ENCODE measurements at places on chromosomes 6 and 20.

DNA sequence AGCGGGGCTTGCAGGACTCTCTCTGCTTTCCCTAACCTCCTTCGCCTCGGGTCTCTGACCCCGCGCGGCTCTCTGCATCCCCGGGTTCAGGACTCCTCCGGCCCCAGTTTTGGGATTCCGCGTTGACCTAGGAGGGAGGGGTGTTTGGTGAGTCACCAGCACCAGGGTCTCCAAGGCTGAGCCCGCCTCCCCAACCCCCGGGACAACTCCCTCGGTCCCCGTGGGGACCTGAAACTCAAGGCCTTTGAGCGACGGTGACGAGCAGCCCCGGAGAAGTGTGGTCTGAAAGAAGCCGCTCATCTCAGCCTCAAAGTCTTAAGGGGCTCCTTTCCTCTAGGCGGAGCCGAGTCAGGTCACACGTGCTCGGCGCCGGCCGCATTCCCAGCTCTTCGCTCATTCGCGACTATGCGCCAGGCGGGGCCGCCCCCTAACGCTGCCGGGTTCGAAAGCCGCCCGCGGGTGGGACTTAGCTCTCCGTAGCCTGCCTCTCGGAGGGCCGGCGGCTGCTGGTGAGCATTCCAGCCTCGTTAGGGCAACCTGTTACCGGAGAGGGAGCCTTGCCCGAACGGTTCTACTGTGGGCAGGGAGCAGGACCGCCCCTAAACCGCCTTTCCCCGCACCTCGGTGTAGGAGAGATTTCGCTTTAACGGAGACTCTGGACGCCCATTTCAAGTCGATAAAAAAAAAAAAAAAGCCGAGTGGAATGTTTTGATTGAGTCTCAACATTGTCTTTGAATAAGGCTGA is 3.0 kb upstream of the PRDM13 start:
- DNase-seq, result peak; percentile 35

GRCh38 chr6:15297895-15298590 is 52.2 kb downstream of the JARID2 start:
- no peak for DNase-seq

GRCh38 chr6:30060606-30061091 is 416 bp upstream of the POLR1H start:
- peak; percentile 59 for DNase-seq

GRCh38 chr6:74899416-74899815 is 306.4 kb downstream of the COL12A1 start:
- no peak for DNase-seq

DNA sequence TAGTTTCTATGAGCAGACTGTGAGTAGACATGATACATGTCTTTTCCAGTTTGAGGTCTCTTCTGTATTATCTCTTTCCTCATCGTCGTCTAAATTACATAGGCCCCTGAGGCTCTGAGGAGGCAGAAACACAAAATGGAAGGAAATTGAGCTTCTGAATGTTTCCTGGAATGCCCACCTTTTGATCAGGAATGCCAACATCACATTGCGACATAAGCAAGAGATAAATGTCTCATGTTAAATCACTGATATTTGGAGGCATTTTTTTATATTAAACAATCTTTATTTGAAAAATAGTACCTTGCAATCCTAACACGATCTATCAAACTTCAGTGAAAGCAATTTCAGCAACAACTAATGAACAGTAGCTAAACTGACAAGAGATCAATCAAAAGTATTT is 134.5 kb upstream of the PLCB4 start:
- DNase-seq, result no peak

- DNase-seq, result no peak
Measured at GRCh38 chr6:76776876-76777275, 686.4 kb downstream of the HTR1B start.

DNA sequence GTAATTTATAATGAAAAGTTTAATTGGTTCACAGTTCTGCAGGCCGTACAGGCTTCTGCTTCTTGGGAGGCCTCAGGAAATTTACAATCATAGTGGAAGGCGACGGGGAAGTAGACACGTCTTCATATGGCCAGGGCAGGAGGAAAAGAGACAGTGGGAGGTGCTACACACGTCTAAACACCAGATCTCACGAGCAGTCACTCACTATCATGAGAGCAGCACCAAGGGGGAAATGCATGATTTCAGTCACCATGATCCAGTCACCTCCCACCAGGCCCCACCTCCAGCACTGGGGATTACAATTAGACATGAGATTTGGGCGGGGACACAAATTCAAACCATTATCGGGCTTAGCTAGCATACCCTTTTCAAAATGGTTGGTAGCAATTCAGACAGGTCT is 41.2 kb downstream of the EIF2S2 start:
- no peak for DNase-seq

DNA sequence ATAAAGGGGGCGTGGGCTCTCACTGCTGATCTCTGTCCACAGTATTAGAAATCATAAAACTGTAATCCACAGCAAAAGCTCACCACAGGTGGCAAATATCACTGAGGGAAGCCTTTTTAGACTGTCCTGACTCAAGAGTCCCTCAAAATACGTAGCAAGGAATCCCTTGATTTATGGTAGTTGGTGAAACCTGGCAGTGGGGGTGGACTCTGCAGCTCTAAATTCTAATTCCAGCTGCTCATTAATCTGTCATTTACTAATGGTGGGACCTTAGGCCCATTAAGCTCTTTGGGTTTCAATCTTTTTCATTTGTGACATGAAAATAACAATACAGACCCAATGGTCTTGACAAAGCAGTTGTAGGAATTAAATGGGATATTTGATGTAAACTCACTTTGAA is 32.3 kb downstream of the GMDS start:
- no peak for DNase-seq

GRCh38 chr6:134662077-134662700 is 287.7 kb downstream of the ALDH8A1 start:
- DNase-seq, result no peak

DNA sequence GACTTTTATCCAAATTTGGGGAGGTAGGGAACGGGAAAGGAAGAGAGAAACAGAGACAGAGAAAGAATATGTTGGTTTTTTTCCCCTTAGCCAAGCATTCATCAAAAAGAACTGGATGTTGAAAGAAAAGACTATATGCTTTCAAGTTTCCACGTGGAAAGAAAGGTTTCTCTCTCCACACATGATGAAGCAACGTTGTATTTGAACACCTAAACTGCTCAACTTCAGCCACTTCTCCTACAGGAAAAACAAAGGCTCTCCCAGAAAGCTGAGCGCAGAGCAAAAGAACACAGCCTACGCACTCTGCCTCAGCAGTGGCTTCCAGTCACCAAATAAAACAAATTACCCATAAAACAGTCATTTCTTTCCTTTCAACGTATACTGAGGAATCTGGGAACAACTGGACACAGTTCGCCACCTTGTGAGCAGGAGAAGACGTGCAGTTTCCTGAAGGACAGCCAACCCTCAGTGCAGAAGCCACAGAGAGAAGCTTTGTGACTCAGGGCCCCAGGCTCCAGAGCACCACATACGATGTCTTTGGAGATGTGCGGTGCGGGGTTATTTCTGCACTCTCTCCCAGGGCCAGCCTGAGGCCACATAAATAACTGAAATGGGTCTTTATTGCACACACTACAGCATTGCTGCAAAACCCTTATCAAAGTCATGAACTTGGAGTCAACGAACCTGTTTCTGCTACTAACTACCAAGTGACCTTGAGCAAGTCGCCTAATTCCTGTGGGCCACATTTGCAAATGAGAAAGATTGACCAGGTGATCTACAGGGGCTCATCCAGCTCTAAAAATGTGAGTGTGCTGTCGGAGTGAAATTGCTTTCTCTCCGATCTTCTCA is 10.1 kb downstream of the IL17F start:
- DNase-seq, result no peak

DNA sequence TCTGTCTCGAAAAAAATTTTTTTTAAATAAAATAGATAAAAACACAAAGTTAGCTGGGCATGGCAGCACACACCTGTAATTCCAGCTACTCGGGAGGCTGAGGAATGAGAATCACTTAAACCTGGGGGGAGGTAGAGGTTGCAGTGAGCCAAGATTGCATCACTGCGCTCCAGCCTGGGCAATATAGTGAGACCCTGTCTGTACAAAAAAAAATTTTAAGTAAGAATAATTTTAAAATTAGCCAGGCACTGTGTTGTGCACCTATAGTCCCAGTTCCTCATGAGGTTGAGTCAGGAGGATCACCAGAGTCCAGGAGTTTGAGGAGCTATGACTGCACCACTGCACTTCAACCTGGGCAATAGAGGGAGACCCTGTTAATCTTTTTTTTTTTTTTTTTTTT is 149.2 kb upstream of the SHLD1 start:
- DNase-seq, result no peak

DNA sequence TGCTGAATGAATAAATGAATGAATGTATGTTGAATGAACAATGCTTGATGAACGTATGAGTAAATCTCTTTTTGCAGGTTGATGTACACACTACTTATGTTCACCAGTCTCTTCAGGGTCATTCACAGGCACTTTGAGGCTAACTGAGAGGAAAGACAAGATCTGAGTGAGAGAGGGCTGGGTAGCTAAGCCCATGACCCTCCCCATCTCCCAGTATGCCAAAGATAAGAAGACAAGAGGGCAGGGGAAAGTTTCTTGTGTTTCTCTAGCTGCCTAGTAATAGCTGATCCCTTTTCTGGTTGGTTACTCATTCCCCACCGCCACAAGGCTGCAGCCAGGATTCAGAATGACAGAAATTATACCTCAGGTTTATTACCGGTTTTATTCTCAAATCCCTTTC is 90.7 kb downstream of the CEP57L1 start:
- no peak for DNase-seq

DNA sequence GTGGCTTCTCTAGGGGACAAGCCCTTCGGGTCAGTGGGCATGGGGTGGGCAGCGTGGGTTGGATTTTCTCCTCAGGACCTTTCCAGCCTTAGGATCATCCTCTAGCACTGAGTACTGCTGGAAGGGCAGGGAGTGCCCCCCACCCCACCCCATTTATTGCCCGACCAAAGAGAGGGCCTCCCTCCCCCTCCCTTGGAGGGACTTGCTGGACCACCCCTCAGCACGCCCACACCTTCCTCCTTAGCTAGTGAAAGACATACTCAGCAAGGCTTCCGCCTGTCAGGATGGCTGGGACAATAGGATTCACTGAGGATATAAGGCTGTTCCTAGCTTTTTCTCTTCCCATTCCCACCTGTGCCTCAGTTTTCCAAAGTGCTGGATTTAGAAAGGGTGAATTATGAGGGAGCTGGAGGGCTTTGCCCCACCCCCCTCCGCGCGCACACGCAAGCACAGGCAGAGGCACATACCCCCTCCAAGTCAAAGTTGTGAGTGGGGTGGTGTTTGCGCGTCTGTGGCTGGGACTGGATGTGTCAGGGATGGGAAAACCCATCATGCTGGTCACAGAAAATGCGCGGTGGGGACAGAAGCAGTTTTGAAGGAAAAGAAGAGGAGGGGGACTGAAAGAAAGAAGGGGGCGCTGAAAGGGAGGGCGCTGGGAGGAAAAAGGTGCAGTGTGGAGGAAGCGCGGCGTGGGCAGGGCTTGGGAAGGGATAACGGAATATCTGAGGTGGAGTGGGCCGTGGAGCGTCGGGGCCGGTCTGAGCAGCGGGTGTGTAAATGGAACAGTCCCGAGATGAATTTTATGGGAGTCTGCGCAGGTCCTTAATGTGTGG is 693 bp upstream of the SLC29A1 start:
- DNase-seq, result no peak

- no peak for DNase-seq
Measured at GRCh38 chr6:134175532-134176263, 123.3 kb upstream of the SLC2A12 start.

GRCh38 chr6:25689966-25690365 is 38.0 kb downstream of the SCGN start:
- no peak for DNase-seq

GRCh38 chr6:36098920-36099647 is 31.2 kb upstream of the MAPK13 start:
- no peak for DNase-seq

DNA sequence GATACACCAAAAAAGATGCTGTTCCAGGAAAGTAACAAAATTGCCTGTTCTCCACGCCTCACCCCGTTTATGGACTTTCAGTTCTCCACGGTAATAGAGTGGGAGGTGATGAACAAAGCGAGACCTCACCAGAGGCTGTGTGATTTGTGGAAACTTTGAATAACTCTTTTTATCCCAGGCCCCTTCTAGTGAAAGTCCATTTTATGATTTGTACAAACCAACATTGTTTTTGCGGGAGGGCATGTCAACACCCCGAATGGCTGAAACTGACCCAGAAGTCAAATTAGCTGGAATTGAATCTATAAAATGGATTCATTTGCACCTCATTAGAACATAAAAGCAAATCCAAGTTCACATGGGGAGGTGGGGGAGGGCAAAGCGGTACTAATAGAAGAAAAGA is 517.8 kb downstream of the CDH26 start:
- no peak for DNase-seq

- DNase-seq, result no peak
Measured at GRCh38 chr6:122734529-122735395, 44.8 kb upstream of the FABP7 start.

DNA sequence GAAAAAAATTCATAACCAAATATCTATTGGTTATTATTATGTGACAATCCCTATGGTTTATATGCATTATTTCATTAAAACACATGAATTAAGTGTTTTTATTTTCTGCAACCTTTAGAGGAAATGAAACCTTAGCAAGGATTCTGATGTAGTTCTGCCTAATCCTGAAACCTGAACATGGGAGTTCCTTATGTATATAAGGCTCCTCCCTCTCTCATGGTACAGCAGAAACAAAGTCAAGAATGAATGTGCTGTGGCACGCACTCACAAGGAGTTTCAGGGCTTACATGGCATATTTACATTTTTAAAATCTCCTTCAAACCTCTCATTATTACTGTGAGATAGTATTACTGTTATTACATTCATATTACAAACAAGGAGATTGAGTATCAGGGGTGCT is 426.4 kb upstream of the CITED2 start:
- no peak for DNase-seq

GRCh38 chr6:20170455-20171148 is 41.7 kb downstream of the MBOAT1 start:
- no peak for DNase-seq

DNA sequence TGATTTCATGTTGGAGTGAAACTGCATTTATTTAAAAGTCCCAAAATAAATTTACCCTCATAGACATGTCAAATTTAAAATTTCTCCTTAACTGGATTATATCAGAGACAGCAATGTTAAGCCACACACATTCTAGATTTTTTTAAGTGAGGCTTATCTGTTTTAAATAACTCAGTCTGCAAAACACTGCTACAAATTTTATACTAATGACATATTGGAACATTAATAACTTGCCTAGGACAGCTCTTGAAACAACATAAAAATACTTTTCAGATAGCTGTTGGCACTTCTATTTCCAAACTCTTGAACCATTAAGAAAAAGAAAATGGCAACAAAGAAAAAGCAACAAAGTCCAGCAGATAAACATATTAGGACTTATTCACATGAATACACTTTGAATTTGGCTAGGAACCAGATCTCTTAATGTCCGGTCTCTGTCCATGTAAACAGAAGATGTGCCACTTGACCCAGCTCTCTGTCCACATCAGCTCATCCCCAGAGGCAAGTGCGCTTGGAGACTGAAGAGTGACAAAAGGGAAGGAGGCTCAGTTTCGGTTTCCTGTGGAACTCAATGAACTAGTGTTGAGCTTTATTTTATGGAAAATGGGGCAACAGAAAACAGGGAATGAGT is 219.3 kb upstream of the THBS2 start:
- DNase-seq, result no peak

Measured in liver (tissue), 10 donors.